ENCODE measurements at places on chromosomes 6 and 20.

DNA sequence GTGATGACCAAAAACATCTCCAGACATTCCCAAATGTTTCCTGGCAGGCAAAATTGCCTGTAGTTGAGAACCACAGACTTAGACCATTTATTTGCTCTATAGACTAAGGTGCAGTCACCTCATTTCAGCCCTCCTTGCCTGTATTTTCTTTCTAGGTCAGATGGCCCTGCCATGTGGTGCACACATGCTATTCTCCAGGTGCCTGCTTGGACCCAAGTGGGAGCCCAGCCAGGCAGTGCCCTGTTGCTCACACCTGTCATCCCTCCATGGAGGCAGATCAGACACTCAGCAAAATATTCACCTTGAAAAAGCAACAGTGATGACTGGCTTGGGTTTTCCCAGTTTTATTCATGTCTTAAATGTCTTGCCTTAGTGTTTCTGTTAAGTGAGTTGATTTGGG is 311.4 kb downstream of the TFAP2C start:
- DNase-seq = no peak

GRCh38 chr6:10081957-10082356 is 332.9 kb downstream of the TFAP2A start:
- no peak for DNase-seq

GRCh38 chr20:25368976-25369375 is 21.7 kb downstream of the ABHD12 start:
- no peak for DNase-seq

DNA sequence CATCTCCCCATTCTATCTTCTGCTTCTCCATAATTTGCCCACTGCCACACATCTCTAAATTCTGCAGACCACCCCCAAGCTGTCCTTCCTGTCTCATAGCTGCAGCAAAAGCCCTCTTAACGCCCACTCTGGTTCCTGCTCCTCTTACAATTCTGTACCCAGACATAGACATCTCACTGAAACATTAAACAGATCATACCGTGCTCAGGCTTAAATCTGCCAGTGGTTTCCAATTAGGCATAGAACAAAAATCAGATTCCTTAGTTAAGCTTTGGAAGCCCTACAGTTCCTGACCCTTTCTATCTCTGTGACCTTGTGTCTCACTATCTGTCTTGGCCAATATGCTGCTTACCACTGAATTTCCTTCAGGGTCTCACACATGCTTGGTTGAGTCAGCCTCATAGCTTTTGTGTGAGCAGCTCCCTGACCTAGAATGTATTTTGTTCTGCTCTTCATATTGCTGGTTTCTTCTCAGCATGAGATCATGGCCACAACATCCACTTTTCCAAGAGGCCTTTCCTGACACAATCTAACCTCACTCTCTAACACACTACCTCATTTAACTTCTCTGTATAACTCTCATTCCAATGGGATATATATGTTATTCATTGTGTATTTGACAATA is 749.7 kb downstream of the MAFB start:
- DNase-seq = no peak

GRCh38 chr6:101626269-101626668 is 232.8 kb downstream of the GRIK2 start:
- no peak for DNase-seq

- no peak for DNase-seq
Measured at GRCh38 chr6:84258268-84258667, 30.8 kb upstream of the CEP162 start.

DNA sequence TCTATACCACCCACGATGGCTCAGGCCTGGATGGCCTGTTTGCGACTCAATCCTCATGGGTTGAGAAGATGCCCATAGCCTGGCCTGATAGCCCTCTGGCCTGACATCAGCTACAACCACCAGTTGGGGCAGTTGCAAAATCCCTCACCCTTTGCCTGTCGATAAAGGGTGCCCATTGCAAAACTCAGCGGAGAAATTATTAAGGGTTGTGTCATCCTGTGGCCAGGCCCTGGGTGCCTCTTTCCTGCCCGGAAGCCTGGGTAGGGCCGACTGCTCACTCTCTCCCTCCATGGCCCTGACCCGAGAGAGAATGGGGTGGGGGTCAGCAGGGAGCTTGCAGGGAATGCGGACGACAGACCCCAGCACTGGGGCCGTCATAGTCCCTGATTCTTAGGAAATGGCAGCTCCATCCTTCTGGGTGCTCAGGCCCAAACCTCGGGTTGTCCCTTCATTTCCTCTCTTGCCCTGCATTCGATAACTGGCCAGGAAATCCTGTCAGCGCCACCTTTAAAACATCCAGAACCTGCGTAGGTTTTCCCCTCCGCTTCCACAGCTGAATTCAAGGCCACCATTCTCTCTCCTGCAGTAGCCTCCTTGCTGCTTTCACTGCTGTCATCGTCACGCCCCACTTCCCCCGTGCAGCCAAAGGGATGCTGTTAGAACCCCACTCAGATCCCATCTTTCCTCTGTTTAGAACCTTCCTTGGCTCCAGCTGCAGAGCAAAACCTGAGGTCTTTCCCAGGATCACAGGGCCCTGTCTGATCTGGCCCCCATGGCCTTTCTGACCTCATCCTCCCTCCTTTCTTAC is 31.1 kb downstream of the CEBPB start:
- no peak for DNase-seq

GRCh38 chr6:85675030-85675819 is 32.5 kb upstream of the SYNCRIP start:
- peak; percentile 11 for DNase-seq

- no peak for DNase-seq
Measured at GRCh38 chr20:50874111-50874757, 57.0 kb downstream of the ADNP start.

DNA sequence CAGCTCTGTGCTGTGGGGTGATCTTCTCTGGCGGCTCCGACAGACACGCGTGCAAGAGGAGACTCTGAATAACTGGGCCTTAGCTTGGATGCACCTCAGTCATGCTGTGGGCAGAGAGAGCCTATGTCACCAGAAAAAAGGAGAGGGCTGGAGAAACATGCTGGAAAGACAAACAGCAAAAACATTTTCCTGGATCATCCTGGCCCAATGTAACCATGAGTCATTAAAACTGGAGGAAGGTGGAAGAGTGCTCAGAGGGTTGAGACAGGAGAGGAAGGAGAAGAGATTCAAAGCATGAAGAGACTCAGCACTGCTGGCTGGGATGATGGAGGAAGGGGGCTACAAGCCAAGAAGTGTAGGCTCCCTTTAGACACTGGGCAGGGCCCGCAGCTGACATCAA is 292.0 kb downstream of the CDH26 start:
- no peak for DNase-seq

- DNase-seq = no peak
Measured at GRCh38 chr6:43887340-43887858, 117.4 kb downstream of the VEGFA start.

- DNase-seq = no peak
Measured at GRCh38 chr6:151044465-151045441, 179.3 kb downstream of the MTHFD1L start.

GRCh38 chr6:70103798-70104197 is 199.1 kb downstream of the COL9A1 start:
- no peak for DNase-seq

DNA sequence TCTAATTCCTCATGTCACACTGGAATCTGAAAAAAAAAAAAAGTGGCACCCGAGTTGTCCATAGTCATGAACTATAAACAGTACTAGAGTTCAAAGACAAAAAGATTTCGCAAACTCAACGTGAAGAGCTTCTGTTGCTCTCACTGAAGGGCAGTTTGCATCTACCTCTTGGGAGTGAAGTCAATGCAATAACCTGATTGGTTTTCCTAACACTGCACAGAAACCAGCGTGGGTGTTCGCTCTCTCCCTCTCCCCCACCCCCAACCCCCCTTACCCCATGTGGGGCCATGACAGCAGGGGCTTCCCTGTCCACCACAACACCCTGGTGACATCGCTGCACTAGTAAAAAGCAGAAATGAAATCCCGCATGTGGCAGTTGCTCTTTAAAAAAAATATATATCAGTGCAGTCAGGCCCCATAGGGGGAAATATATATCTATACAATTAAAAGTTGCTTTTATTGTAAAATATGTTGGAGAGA is 66.9 kb downstream of the GMPR start:
- no peak for DNase-seq

DNA sequence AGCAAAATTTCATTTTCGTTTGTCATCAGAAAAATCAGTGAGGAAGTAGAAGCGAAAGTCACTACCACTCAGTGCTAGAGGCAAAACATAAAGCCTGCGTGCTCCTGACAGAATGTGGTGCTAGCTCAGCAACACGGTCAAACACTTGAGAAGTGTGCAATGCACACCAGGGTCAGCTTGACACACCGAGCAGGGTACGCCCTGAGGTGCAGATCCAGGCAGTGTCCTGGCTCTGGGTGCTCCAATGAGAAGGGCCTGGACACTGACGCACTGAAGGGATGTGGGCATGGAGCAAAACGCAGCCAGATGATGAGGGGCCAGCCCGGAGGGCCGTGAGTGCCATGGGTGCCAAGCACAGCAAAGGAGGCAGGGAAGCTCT is 5.9 kb downstream of the RNASET2 start:
- DNase-seq = no peak

DNA sequence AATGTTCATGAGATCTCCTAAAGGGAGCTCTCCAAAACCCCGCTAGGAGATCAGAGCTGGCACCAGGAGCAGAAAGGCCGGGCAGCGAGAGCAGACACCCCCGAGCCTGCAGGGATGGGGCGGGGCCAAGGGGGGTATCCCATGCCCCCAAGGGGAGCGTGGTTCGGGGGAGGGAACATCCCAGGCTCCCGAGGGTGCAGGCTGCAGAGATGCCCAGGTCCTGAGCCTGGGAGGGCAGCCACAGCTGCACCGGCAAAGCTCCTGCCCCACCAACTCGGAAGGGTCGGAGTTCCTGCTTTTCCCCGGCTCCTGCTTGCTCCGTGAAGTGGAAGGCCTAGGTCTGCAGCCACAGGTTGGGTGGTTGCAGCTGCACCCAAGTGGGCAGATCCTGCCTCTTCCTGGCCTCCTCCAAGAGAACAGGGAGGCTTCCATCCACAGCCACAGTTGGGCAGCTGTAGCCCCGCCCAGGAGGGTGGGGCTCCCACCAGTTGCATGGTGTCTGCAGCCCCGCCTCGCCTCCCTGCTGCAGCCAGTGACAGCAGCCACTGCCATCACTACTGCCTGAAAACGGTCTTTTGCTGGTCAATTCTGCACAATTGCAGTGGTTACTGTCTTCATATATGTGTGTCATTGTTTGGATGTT is 13.4 kb upstream of the GMNN start:
- DNase-seq = peak; percentile 30

DNA sequence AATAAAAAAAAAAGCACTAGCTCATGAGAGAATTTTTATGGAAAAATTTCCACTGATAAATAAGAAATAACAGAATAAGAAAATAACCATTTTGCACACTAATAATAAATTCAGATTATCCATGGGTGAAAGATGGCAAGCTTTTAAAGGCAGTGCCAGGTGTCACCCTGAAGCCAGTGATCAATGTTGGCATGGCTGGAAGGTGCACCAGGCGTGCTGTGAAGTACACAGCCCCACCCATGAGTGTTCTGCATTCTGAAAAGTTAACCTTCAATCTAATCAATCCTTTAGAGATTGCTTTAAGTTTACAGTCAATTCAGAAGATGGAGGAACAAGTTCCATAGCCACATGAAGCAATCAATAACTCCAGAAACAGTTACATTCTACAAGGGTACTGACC is 284.4 kb downstream of the C6orf118 start:
- no peak for DNase-seq

DNA sequence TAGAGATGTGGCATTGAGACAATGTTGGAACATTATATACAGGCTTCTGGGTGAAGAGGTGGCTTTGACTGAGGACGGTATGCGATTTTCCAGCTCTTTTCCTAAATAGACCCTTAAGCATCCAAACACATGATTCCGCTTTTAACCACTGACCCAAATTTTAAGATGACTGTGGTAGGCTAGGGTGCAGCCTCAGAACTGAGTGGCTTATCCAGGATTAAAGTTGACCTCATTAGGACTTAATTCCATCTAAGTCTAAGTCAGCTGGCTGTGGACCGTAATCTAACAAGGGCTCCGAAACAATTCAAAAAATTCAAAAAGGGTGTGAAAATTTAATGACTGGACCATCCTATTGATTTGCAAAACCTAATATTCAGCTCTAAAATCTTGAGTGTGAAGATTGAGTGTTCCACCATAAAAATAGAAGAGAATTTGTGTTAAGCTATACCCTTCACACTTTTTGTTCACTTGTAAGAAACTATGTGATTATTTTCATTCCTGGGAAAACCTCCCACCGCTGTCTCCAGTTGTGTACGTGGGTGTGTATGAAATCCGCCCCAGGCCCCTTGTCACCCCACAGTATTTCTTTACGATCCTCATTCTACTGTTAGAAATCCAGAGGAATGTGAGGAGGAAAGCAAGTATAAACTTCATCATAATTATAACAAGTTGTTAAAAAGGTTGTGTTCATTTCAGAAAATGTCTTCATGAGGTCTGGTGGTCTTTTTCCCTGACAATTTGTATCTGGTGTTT is 2.7 kb downstream of the PCMTD2 start:
- no peak for DNase-seq

- DNase-seq = no peak
Measured at GRCh38 chr20:19644085-19644484, 114.0 kb upstream of the RIN2 start.

GRCh38 chr6:130908188-130908587 is 81.0 kb downstream of the SMLR1 start:
- no peak for DNase-seq

DNA sequence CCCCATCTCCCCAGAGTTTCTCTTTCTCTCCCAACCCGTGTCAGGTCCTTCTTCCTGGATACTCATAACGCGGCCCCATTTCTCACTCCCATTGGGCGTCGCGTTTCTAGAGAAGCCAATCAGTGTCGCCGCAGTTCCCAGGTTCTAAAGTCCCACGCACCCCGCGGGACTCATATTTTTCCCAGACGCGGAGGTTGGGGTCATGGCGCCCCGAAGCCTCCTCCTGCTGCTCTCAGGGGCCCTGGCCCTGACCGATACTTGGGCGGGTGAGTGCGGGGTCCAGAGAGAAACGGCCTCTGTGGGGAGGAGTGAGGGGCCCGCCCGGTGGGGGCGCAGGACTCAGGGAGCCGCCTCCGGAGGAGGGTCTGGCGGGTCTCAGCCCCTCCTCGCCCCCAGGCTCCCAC is at the start of gene HLA-F:
HLA-F (plus strand) TSS at position 173 of the 404 bp plus-strand sequence; CDS start at position 203, 30 bp downstream.
- peak; percentile 69 for DNase-seq

DNA sequence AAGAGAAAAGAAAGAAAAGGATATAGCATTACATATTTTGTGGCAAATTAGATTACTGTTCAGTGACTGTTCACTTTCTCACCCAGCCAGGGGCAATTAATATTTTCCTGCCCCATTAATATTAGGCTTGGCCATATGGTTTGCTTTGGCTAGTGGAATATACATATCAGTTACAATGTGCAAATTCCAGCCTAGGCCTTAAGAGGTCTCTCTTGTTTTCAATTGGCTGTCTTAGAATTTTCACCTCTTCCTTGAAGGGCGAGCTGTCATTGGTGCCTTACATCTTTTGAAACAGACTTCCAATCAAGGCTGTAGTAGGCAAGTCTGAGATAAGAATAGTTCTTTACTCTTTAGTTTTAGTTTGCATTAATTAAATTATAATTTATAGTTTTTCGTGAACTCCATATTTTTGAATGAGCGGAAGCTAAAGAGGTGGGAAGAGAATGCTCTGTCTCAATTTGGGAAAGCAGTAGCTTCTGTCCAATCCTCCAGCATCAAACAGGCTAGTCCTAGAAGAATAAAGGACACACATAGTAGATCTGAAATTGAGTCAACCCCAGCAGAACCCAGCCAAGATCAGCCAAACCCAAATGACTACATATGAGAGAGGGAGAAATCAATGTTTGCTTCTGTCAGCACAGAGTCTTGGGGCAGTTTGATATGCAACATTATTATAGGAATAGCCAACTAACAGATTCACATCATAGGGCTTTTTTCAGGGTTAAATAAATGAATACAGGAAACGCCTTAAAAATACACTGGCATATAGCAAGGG is 6.3 kb upstream of the CSNK2A1 start:
- no peak for DNase-seq
